ENCODE measurements at places on chromosomes 5 and 9.

DNA sequence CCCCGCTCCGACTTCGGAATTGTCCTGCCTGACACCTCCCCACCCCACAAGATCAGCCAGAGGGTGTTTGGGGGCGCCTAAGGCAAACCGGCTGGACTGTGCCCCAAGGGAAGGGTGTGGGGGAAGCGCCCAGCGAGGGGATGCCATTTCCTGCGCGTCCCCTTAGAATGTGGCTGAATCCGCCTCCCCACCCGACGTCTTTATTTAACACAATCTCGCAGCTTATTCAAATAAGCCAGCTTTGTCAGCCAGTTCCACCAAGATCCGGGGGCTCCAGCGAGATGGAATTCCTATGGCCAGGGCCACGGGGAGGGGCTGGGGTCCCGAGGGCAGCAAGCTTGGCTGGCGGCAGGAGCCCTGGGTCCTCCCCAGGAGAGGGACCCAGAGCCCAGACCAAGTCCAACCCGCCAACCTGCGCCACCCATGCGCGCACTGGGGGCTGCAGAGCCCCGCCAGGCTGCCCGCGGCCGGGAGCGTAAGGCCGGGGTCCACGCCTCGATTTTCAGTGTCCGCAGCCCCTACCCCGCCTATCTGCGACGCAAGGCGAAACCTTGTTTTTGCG lies 7.4 kb downstream of the IRX4 start:
- no peak for DNase-seq

GRCh38 chr5:132228241-132229035 lies 785 bp upstream of the P4HA2 start:
- DNase-seq = peak; percentile 11

GRCh38 chr5:141511771-141512325 lies 23.0 kb downstream of the PCDHGC5 start:
- no peak for DNase-seq

- DNase-seq = no peak
Measured at GRCh38 chr5:170960567-170960966, 98.7 kb downstream of the RANBP17 start.

GRCh38 chr9:90815183-90815943 lies 13.7 kb downstream of the SYK start:
- no peak for DNase-seq

- DNase-seq = peak; percentile 12
Measured at GRCh38 chr9:111662576-111663300, 1.3 kb downstream of the GNG10 start.

GRCh38 chr5:75405296-75405695 lies 68.3 kb downstream of the HMGCR start:
- DNase-seq = peak; percentile 32

- no peak for DNase-seq
Measured at GRCh38 chr9:19927560-19927959, 138.7 kb upstream of the SLC24A2 start.

- no peak for DNase-seq
Measured at GRCh38 chr5:146078566-146078965, 26.8 kb downstream of the PLAC8L1 start.

- DNase-seq = no peak
Measured at GRCh38 chr9:137311986-137312851, 10.1 kb upstream of the NRARP start.

GRCh38 chr9:91154686-91155085 lies 207.0 kb downstream of the AUH start:
- no peak for DNase-seq

GRCh38 chr9:16171911-16172310 lies 619.1 kb downstream of the CCDC171 start:
- no peak for DNase-seq

DNA sequence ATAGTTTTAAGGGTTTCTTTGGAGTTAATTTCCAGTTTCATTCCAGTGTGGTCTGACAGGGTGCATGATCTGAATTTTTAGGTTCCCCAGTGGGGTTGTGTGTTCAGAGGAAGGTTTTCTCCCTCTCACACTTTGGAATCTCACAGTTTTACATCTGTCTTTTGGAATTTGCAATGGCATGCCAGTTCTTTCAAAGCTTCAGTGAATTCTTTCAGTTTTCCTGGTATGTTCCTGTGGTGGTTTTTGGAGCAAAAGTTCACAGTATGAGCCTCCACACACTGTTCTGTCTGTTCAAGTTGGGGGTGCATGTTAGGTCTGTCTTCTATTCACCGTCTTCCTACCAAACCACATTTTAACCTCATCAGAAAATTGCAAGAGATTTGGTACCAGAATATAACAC lies 624.2 kb downstream of the KCTD16 start:
- DNase-seq = no peak

DNA sequence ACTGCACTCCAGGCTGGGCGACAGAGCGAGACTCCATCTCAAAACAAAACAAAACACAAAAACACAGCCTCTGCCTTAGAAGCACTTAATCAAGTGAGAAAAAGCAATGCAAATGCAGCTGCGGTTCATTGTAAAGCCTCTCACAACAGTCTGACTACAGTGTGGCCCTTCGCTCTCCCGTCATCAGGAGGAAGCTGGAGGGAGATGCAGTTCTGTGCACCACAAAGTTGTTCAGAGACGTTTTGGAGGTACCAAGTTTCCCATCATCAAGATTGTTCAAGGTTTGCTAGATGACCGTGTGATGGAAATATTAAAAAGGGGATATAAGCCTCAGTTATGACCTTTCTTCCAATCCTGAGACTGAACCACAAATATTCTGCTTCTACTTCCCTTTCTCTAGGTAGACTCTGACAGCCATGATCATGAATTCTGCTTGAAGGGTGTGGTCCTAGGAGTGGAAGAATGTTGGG lies 40.9 kb downstream of the SEC61B start:
- no peak for DNase-seq

DNA sequence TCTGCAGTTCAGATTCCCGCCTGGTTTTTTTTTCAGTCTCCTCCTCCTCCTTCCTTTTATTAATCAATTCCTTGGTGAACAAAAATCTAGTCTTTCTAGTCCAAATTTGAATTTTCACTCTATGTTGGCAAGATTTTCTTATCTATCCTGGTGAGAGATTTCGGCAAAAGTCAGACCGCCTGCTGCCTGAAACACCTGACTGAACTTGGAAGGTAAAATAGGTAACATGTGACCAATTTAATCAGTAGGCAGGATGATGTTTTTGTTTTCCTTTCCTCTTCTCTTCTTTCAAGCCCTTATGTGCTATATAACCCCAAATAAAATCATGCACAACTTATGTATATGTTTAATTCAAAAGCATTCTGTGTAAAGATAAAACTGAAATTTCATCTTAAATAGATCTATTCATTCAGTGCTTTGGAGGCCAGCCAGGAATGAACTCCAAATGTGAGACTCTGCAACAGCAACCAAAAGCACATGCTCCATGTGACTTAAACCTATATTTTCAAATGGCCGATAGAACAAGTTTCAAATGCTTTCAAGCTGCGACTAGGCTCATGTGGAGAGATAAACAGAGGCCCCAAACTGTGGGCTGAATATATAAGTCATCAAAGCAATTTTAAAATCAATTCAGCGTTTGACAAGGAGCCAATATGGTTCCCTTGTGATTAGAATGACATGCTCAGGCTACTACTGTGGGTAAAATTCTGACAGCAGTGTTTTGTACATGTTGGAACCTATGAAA lies 100.4 kb upstream of the SEMA6A start:
- DNase-seq = no peak

DNA sequence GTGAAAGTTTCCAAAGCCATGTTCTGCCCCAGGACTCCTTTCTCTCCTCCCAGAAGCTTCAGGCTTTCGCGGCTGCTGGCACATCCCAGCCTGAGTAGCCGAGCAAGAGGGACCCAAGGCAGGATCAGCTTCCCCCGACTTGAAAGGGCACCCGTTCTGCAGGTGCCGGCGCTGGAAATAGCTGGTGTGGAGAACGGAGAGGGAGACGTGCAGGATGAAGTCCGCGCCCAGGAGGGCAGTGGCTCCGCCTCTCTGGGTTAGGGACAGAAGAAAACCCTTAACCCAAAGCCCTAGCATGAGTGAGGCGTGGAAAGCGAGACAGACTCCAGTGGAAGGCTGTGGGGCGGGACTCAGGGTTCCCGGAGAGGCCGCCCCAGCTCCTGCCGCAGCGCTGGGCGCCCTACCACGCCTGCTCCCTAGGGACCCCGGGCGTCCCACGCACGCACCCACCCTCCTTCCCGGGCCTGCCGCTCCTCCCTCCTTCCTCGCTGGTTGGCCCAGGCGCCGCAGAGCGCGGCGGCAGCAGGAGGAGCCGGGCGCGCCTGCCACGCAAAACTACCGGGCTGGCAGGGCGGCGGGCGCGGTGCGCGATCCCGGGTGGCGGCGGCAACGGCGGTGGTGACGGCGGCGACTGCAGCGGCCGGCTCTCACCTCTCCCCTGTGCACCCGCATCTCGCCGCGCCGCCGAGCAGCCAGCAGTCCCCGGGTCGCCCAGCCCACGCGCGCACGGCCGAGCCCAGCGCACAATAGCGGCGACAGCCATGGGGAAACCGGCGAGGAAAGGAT lies at the start of gene SLC1A1:
Gene SLC1A1, plus strand, starts transcription at position 550 of the 786 bp plus-strand sequence. Its CDS starts 212 bp downstream, at position 762.
- peak; percentile 41 for DNase-seq

DNA sequence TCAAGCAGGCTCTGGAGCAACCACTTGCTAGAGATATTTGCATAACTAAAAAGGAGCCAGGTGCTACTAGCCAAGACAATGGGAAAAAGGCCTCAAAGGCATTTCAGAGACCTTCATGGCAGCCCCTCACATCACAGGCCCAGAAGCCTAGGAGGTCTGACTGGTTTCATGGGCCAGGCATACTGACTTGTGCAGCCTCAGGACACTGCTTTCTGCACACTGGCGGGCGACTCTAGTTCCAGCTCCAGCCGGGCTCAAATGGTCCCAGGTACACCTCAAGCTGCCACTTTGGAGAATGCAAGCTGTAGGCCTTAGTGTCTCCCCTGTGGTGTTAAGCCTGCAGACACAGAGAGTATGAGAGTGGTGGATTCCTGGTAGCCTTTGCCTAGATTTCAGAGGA lies 27.1 kb downstream of the COX7C start:
- DNase-seq = no peak

DNA sequence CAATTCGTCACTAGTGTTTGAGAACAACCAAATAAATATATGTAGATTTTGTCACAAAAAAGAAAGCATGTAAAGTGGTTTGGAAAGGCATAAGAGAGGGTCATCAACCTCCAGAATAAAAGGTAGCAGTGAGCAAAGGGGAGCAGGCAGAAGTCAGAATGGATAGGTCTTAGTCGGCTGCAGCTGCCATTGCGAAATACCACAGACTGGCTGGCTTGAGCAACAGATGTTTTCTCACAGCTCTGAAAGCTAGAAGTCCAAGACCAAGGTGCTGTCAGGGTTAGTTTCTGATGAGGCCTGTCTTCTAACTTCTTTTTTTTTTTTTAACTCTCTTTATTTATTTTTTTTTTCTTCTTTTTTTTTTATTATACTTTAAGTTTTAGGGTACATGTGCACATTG lies 208.1 kb upstream of the PIK3R1 start:
- no peak for DNase-seq

DNA sequence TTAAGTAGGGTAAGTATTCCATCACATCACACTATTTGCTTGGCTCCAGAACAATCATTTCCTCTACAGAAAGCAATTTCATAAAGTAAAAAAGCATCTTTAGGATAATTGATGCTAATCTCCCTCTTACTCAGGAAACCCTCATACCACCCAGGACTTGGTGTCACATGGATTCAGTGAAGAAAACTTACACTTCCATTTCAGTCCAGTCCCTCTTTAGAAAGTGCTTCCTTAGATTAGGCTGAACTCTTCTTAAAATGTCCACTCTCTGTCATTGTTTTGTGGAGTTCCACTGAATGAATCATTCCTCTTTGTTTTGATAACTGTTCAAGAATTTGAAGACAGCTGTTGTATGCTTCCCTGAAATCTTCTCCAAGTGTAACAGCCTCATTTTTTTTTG lies 144.0 kb upstream of the ZNF462 start:
- DNase-seq = peak; percentile 46

- DNase-seq = no peak
Measured at GRCh38 chr9:117624106-117624505, 80.1 kb upstream of the TLR4 start.

GRCh38 chr5:60205071-60205470 lies 311.5 kb upstream of the PDE4D start:
- no peak for DNase-seq

DNA sequence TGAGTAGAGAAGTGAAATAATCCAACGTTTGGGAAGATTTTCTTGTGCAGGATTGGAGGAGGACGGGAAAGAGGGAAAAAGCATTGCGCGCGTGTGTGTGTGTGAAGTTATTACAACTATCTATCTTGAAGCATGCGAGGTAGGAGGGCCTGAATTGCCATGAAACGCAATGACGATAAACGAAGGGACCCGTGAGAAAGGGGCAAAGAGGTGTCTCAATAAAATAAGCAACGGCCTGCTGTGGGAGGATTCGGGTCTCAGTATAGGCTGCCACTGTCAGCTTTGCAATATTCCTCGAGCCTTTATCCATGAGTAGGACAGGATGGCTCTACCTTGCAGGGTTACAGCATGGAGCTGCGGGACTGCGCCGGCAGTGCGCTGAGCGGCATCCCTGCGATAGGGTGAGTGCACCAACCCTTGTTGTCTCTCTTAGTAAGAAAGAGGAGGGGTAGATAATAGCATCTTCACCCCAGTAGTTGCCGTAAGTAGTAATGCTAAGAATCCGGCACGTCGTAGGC lies 631 bp upstream of the RCL1 start:
- DNase-seq = no peak

- DNase-seq = no peak
Measured at GRCh38 chr9:106531491-106531890, 331.5 kb upstream of the ZNF462 start.

GRCh38 chr9:134681061-134681661 lies 39.6 kb downstream of the COL5A1 start:
- DNase-seq = peak; percentile 41

DNA sequence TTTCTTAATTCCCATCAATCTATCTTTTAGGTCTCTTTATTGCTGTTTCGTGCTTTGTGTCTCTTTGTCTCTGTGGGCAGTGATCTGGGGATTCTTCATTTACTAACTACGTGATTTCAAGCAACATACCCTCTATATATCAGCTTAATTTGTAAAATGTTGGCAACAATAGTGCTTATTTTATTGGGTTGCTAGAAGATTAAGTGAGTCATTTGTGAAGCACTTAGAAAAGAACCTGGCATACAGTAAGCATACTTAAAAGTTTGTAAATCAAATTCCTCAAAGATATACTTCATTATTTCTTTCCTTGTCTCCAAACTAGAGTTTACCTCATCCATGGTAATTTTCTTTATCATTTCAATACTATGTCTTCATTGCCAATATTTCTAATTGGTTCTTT lies 669.7 kb downstream of the MAT2B start:
- peak; percentile 25 for DNase-seq

DNA sequence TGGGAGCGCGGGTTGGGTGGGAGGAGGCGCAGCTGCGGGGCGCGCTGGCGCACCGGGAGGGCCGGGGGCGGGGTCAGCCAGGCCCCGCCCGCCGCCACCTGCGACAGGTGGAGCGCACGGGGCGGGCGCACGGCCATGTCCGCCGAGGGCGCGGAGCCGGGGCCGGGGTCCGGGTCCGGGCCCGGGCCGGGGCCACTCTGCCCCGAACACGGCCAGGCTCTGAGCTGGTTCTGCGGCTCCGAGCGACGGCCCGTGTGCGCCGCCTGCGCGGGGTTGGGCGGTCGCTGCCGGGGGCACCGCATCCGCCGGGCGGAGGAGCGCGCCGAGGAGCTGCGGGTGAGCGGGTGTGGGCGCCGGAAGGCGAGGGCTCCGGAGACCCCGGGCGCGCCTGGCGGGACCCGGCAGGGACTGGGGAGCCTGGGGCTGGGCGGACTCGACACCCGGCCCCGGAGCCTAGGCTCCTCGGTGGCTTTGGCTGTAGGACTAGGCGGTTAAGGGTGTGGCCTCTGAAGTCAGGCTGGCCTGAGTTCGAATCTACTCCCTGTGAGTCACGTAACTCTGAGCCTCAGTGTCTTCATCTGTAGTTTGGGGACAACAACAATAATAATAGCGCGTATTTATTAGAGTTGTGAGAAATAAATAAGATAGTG lies at the start of gene BSPRY:
Gene BSPRY, plus strand, starts transcription at position 97 of the 650 bp plus-strand sequence. Its CDS starts 39 bp downstream, at position 136.
- no peak for DNase-seq

Measured in ELR (cell line).